NCI-H1417 treated with DMSO at 0.1 percent for 48 hours (cell line): ENCODE measurements at places on chromosomes 3 and 15.

DNA sequence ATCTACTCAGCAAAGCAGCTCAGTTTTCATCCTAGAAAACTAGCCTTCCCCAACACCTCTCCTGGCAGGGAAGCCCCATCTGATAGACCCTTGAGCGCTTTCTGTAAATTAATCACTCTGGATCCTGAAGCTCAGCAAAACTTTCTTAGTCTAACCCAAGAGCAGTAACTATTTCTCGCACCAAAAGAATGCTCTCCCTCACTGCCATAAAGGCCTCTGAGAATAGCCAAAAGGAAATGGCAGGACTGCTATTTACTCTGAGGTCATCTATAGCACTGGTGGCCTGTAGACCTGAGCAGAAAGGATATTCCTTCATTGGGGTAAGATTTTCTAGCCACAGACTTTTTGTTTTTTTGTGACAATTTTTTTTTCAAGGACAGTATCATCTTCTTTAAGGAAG lies 345.8 kb upstream of the ADAMTS9 start:
- DNase-seq: no peak

GRCh38 chr3:105979961-105980360 lies 111.1 kb upstream of the CBLB start:
- DNase-seq: no peak

DNA sequence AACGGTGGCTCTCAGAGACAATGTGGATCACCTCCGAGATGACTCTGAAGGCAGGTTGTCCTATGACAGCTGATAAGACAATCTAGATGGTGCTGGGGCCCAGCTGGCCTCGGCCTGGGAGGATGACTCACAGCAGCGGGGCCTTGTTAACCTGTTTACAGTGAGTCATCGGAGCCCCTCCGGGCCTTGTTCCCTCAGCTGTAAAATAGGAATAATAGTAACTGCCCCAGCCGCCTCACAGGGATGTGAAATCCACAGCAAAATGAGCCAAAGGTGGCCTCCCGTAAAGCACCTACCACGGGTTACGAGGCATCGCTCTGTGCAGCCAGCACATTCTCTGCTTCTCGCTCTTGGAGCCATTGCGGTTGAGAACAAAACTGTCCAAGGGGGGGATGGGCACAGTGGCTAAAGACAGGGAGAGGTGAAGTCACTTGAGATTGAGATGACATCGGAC lies 88.6 kb upstream of the RASGRF1 start:
- no peak for DNase-seq

DNA sequence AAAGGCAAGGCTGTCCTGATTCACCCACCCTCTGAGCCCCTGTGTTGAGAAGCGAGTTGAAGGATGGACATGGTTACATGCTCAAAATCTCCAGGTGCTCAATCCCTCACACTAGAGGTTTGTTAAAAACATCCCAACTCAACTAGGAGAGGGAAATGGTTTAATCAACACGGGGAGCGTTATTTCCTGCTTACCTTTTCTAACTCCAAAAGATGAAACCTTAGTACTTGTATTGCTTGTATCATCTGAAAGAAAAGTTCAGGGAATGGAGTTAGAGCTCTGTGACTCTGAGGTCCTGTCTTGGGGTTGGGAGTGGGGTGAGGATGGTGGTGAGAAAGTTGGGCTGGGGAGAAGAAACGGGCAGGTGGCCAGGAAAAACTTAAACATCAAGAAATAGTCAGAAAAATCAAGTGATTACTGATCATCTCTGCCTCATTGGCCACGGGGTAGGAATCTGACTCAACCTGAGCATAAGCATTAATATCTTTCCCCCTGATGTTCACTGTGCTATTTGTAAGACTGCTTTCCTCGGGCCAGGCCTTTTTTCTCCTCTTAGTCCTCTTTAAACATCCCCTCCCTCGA lies 5.9 kb downstream of the MEIS2 start:
- DNase-seq: no peak

- DNase-seq: no peak
These were observed 92.1 kb downstream of the XRN1 start for GRCh38 chr3:142355692-142356091.

DNA sequence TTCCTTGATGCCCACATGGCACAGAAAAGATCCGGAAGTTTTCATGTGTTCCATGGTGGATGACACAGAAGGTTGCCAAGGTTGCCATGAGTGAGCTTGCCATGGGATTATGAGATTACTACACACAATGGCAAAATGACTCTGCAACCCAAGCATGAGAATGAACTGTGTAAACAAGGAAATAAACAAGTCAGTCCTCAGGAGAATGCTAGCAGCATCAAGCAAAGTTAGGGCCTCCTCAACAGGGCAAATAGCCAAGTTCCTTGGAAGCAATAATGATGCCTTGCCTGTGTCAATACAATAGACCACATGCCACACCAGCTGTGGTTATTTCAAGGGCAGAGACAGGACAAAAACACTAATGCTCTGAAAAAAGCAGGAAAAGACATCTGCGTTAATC lies 41.8 kb downstream of the AQR start:
- no peak for DNase-seq

DNA sequence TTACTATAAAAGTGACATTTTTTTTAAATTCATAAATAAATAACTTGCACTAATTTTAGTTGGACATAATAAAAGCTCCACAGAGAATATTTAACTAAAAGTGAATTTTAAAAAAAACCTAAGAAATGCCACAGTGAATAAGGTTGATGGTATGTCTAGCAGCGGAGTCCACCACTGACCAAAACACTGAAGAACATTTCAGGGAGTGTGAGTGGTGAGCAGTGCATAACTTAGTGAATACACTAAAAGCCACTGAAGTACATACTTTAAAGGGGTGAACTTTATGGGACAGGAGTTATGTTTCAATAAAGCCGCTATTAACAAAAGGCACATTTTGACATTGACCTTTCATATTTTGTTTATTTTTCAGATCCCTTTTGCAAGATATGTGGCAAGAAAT lies 32.3 kb downstream of the SRP14 start:
- no peak for DNase-seq

DNA sequence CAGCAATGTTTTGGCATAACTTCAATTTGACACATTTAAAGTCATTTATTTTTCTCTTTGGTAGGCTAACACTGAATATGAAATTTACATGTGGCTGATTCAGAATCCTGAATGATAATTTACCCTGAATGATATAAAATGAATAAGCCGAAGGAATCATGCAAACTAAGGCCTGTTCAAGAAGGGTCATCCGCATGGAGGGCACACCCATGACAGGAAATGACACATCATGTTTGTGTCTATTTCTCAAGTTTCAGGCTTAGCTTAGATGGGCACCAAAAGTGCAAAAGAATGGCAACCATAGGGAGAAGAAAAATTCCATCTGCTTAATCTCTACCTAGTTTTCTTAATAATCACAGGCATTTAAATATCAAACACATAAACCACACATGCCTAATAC lies 141.5 kb downstream of the DUT start:
- no peak for DNase-seq

DNA sequence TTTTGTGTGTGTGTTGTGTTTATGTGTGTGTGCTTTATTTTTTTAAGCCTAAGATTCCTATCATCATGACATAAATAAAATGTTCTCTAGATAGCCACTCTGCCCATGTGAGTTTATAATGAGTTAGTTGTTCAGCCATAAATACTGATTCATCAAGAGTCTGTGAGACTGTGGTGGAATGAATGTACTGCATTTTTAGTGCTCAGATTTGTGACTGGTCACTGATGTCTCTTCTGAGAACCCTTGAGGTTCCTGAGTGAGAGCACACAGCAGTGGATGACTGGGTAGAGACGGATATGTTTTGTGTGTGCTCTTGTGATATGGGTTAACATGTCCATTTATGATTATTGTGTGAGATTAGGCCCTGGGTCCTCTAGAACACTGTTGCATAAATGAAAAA lies 51.2 kb downstream of the SETD5 start:
- no peak for DNase-seq

DNA sequence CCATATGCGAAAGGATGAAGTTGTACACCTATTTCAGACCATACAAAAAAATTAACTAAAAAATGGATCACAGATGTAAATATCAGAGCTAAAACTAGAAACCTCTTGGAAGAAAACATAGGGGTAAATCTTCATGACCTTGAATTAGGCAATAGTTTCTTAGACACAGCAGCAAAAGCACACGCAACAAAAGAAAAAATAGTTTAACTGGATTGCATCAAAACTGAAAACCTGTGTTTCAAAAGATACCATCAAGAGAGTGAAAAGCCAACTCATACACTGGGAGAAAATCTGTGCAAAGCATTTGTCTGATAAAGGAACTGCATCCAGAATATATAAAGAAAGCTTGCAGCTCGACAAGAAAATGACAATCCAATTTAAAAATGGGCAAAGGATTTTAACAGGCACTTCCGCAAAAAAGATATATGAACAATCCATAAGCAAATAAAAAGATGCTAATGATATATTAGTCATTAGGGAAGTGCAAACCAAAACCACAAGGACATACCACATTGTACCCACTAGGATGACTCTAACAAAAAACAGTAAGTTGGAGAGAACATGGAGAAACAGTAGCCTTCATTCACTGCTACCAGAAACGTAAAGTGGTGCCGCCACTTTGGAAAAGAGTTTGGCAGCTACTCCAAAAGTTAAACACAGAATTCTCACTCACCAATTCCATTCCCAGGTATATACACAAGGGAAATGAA lies 263.1 kb downstream of the ADAMTS17 start:
- no peak for DNase-seq

- no peak for DNase-seq
These were observed 33.1 kb upstream of the PARL start for GRCh38 chr3:183917776-183918175.

DNA sequence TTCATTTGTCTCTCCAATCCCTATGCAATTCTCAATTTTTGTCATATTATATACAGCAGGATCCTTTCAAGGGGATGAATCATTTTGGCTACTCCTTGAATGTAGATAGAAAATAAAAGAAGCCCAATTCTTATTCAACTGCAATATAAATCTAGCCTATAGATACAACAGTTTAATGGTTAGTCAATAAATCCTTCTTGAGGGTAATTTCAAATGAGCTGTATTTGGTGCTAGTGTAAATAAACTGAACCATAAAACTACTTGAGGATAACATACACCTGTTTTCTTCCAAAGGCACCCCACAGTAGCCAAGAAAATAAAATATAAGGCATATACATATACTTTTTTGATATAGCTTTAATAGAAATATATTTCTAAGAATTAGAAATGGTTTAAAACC lies 830.3 kb downstream of the ROBO1 start:
- DNase-seq: no peak

GRCh38 chr3:53192608-53193007 lies 31.6 kb downstream of the PRKCD start:
- DNase-seq: no peak

- DNase-seq: no peak
These were observed 169.1 kb downstream of the NSMCE3 start for GRCh38 chr15:29100486-29101000.

DNA sequence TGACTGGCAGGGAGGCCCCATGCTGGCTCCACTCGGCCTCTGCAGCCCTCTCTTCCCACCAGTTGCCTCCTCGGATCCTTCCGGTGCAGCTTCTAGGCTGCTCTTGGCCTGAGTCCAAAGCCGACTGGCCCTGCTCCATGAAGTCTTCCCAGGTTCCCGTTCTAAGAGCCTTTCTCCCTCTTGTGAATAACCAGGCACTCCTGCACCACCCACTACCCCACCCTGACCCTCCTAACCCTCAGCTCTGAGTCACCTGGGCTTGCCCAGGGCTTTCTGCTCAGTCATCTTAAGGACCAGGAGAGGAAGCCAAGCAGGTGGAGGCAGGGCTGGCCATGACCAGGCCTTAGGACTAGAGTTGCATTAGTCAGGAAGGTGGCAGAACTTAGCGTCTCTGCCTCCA lies 28.1 kb upstream of the CNBP start:
- no peak for DNase-seq

GRCh38 chr15:90819850-90820249 lies 48.5 kb upstream of the FURIN start:
- no peak for DNase-seq

GRCh38 chr3:40186508-40186907 lies 123.0 kb upstream of the EIF1B start:
- no peak for DNase-seq

DNA sequence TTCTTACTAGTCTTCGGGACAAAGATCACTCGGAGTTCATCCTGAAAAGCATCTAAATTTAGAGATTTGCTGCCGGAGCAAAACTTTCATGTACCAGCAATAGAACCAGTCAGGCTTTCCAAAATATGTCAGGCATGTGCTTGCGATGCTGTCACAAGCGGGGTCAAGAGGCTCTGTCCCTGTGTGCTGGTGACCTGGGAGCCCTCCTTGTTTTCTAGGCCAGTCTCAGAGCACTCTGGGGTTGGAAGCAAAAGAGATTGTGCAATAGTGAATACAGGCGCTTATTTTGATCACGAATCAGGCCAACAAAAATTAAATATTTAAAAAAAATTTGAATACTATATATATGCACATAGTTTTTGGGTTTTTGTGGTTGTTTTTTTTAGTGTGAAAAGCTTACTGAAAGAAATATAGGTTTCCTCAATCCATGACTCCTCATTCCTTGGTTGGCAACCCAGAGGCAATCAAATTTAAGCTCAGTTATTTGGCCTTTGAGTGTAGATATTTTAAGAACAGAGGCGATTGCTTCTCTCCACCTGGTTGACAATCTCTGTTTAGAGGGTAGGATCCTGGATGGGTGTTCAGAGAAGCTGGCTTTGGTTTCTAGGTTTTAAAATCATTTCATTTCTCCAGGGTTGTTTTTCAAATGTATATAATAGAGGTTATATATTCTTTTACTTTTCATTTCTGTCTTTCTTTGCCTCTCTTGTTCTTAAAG lies 8.4 kb upstream of the KLHL24 start:
- no peak for DNase-seq

DNA sequence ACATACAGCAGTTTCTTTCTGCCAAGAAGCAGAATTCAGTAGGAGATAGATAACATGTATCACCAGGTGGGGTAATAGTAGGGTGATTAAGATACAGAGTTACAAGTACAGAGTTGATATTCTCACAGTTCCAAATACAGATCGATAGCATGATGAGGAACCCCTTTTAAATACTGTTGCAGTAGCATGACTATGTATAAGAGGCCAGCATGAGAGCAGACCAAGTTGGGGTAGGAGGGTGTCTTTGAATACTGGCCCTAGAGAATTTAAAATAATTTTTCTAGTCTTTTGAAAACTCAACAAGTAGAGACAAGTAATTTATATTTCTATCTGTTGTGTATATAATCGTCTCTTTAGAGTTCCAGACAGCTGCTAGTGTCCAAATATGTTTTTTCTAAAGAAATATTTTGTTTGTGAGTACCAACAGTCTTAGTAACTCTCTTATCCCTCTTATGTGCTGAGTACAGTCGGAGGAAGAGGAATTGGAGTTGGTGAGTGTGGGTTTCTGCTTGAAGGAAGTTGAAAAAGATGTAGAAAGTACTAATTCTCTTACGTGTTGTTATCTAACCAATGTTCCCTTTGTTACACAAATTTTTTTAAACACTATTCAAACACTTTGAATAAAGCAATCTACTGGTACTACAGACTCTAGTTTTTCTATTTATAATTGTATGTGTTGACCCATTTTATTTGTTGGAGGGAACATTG lies 30.2 kb downstream of the LYSMD4 start:
- no peak for DNase-seq

- DNase-seq: no peak
These were observed 189.4 kb upstream of the CD96 start for GRCh38 chr3:111352585-111352984.
